Ascending aorta (tissue), 2 donors: ENCODE measurements at places on chromosomes 1 and 21. TPM values are rescaled to one million over a fixed set of nuclear protein-coding genes. Genes with fewer than 3 reads are reported as not detected.
A peak's percentile ranks its signal among the peaks of the same experiment; 100 is the strongest.

- DNase-seq: peak; percentile 41
Measured at GRCh38 chr1:41557751-41558455, 73.4 kb upstream of the EDN2 start.

GRCh38 chr1:5903680-5904079 lies 88.5 kb downstream of the NPHP4 start:
- DNase-seq: no peak

C1orf87 gene
- total RNA-seq: not detected

- DNase-seq: no peak
Measured at GRCh38 chr1:83058327-83058726, 940.6 kb downstream of the TTLL7 start.

- DNase-seq: no peak
Measured at GRCh38 chr1:51863384-51863783, 15.1 kb downstream of the NRDC start.

- DNase-seq: no peak
Measured at GRCh38 chr1:87028576-87028975, 114.1 kb downstream of the HS2ST1 start.

TSPAN2 gene
- 10.9 TPM for total RNA-seq

TDRD5 gene
- total RNA-seq: not detected

DNA sequence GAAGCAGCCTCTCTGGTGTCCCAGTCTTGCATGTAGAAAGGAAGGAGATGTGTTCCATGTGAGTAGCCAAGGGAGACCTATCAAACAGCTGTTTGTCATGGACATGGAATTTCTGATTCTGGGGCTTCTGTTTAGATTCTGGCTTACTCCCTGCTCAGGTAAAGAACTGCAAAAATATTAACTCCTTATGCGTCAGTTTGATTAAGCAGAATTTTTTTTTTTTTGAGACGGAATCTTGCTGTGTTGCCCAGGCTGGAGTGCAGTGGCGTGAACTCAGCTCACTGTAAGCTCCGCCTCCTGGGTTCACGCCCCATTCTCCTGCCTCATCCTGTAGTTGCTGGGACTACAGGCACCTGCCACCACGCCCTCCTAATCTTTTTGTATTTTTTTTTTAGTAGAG lies 6.8 kb downstream of the ARV1 start:
- no peak for DNase-seq

- no peak for DNase-seq
Measured at GRCh38 chr1:234213658-234214128, 159.6 kb upstream of the COA6 start.

TNNT2 gene
- not detected for total RNA-seq

PEX19 gene
- 36.6 TPM for total RNA-seq

DNA sequence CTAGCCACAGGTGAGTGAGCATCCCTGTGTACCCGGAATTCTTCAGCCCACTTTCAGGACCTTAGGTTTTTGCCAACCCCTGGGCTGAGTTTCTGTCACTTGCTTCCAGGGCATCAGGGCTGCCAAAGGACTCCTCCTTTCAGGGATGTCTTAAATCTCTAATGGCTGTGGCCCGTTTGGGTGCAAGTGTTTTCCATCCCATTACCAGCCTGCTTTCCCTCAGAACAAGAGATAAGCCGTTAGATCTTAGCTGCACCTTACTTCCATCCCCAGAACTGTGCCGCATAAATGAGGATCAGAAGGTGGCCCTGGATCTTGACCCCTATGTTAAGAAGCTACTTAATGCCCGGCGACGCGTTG lies 652 bp downstream of the SNAPIN start:
- DNase-seq: no peak

DNA sequence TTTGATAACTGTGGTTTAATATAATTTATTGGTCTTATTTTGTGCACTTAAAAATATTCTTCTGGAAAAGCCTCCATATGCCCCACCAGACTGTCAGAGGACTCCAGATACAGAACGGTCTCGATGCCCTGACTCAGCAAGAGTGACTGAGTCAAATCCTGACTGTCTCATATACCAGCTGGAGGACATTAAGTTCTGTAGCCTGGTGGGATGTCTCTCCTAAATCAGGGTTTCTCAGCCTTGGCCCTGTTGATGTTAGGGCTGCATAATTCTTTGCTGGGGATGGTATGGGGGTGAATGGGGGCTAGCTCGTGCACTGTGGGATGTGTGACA lies 67.7 kb upstream of the TLR5 start:
- no peak for DNase-seq

- DNase-seq: no peak
Measured at GRCh38 chr1:18642278-18643095, 11.8 kb downstream of the PAX7 start.

DNA sequence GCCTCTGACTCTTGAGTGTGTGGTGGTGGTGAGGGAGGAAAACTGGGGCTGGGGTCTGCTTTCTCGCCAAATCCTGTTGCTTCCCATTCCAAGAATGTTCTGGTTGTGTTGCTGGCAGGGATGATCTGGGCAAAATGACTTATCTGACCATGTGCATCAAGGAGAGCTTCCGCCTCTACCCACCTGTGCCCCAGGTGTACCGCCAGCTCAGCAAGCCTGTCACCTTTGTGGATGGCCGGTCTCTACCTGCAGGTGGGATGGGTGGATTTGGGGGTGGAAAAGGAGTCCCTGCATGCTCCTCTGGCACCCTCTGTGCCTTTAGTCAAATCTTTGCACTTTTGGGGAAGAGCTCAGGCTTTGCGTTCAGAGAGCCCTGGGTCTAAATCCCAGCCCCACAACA lies 18.1 kb downstream of the CYP4B1 start:
- DNase-seq: no peak

DNA sequence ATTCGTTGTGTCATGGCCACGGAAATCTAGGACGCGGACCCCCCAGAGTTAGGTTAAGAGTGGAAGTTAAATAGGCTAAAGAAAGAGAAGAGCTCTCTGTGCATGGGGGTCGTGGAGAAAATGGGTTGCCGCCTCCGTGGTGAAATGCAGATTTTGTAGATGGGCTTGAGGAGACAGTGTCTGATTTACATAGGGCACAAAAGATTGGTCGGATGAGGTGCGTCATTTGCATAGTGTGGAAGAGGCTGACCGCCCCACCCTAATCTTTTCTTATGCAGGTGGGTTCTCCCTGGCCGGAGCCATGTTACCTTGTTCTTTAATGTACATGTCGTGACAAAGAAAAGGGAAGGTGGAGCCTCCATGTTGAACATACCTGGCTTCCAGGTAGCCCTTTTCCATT lies 14.3 kb upstream of the SLC5A9 start:
- no peak for DNase-seq

PADI2 gene
- 0.21 TPM for total RNA-seq

DNA sequence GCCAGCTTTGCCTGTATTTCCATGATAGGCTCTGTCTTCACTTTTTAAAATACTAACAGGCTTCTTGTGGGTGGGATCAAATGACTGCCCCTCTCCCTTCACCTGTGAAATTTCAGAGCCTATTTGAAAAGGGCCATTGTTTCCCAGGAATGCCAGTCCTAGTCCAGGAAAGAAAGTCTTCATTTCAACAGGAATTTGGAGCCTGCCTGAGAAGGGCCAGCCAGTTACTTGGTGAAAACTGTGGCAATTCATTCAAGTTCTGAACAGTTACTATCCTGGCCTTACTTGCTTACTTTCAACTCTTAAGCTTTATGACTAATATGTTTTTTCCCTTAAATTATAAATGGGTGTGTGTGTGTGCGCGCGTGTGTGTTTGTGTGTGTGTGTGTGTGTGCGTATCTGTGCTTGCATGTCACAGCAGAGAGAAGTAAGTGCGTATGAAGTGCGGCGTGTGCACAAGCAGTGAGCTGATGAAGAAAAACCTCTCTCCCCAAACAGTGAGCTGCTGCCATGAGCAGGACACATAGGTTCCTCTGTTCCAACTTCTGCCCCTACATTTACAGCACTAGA lies 67.5 kb upstream of the RNPC3 start:
- no peak for DNase-seq

DNA sequence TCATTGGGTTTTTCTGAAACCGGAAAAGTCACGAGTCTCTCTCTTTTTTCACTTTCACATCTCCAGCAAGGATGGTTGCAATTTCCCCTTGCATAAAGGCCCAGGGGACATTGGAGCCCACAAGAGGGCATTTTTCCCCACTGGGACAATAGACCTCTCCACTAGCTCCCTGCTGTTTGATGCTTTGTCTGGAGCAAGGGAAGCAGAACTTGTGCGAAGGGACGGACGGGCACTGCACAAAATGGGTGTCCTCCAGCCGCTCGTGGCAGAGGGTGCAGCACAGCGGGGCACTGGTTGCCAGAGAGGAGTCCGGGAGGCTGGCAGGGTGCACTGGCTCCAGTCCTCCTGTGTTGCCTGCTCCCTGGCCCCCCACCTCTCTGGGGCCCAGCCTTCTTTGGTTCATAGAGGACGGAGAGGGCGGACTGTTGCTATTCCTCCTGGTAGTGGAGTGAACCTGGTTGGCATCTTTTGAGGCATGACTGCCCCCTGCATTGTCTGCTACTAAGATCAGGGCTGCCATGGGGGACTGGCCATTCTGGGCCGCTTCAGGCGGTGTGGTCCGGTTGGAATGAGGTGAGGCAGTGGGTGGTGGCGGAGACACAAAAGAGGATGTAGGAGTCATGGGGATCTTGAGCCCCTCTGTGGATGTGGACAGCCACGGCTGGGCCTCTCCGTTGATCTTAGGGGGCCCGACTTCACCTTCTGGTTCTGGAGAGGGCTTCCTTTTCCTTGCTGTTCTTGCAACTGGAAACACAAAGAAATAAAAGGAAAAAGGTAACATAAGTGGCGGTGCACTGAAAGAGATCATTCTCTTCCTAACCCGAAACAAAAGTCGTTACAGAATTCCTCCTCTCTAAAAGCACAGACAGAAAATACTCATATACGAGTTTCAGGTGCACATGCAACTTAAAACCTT lies 2.6 kb downstream of the IRF2BP2 start:
- no peak for DNase-seq

CLDN17 gene
- not detected for total RNA-seq

DNA sequence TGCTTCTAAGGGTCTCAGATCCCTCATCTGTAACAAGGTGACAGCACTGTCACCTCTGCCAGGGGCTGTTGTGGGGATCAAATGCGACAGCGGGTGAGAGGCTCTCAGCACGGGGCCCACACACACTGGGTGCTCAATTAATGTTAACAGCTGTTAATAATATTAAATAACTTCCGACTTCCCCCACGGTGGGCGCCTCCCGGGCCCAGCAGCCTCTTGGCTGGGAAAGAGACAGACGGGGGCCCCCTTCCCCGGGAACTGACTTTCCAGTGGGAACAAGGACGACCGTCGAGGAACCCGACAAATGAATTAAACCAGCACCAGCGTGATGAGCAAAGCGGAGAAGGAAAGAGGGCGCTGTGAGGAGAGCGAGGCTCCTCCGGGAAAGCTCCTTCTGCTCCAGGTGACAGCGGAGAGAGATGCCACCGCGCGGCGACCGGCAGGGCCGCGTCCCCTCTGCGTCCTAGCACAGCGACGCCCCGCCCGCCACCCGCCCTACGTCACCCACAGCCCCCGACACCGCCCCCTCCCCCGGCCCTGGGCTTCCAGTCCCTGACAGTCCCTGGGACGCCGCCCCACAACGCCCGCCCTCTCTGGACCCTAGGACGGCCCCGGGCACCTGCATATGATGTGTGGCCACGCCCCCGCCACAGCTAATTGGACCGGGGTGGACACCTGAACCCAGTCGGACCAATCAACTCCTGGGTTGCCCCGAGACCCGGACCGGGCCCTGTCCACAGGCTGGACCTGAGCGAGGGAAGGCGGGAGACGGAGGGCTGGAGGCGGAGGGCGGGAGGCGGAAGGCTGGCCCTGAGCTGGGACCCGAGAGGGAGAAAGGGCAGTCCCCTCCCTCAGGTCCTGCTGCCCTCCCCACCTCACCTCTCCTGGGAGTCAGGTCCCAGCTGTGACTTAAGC lies 38.2 kb downstream of the MATN1 start:
- DNase-seq: no peak

C21orf58 gene
- total RNA-seq: 3.2 TPM

NID1 gene
- 172 TPM for total RNA-seq

DNA sequence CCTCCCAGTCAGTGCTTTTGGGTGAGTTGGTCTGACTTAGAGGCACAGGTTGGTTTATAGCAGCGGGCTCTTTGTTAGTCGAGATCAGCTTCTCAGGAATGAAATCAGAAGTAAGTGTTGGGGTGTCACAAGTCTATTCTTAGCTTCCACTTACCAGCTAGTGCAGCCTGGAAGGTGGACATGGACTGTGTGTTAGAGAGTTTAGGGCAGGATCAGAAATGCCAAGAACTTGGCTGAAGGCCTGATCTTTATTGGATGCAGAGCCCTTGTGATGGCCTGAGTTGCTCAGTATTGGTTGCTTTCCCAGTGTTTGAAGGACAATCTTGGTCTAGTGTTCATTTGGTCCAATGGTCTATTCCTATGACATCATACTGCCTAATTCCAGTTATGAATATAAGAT lies 377.0 kb upstream of the USP24 start:
- DNase-seq: no peak

WNT3A gene
- total RNA-seq: not detected

FAM131C gene
- total RNA-seq: 0.21 TPM

ZNF683 gene
- total RNA-seq: not detected

PTGER3 gene
- 70.1 TPM for total RNA-seq

- no peak for DNase-seq
Measured at GRCh38 chr21:40719615-40720014, 127.3 kb downstream of the DSCAM start.

DNA sequence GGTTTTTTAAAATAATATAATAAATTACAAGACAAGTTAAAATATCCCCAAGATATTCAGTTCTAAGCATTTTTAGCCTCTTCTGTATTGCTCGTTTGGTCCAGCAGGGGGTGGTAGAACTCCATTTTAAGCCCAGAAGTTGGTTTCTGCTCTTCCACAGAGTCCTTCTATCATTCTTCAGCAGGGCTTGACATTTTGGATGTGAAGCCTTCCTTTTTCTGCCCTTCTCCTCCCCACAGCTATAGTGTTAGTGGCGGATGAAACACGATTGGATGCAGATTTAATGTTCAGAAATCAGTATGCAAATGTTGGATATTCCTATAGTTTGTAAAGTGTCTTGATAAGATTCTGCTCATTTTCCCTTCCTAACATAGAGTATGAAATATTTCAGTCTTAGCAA lies 1.4 kb downstream of the NCAM2 start:
- DNase-seq: no peak

DNA sequence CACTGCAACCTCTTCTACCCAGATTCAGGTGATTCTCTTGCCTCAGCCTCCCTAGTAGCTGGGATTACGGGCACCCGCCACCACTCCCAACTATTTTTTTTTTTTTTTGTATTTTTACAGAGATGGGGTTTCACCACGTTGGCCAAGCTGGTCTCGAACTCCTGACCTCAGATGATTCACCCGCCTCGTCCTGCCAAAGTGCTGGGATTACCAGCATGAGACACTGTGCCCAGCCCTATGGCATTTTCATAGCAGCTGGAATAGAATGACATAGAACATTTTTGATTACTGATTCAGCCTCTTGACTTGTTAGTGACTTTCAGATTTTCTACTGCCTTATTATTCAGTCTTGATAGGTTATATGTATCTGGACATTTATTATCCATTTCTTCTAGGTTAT lies 1046.2 kb downstream of the AMY1C start:
- no peak for DNase-seq

GRCh38 chr1:243354511-243355153 lies 98.8 kb downstream of the SDCCAG8 start:
- DNase-seq: no peak

COL6A2 gene
- total RNA-seq: 1,704 TPM

OR2T33 gene
- not detected for total RNA-seq
